ENCODE measurements at places on chromosomes 12 and 14.

DNA sequence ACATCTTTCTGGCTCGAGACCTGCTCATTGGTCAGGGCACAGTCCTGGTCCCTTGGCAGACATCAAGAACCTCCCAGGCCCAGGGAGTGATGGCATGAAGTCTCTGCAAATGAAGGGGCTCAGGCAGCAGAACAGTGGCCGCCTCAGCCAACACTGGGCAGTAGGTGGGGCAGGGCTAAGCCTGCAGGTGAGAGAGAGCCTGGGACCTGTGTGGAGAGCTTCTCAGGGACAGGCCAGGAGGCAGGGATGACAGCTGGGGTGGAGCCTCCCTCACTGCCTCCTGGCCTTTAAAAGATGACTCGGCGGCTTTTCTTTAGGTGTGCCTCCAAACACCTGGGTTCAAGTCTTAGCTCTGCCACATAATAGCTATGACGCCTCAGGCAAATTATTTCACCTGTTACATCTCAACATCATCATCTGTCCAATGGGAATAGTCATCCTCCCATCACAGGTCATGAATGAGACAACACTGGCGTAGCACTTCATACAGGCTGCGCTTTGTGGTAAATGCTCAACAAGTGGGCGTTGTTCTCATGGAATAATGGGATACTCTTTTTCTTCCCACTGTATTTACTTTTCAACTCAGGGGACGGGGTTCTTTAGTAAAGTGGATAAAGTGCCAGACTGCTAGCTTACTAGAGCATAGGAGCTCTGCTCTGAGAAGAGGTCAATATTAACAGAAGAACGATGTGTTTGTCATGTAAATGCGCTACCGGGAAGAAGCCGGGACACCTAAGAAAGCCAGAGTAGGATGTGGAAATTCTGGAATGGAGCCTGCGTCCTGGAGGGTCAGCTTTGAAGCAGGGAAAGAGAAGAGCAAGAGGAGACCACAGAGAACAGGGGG is 277.4 kb downstream of the FOXN3 start:
- no peak for DNase-seq

DNA sequence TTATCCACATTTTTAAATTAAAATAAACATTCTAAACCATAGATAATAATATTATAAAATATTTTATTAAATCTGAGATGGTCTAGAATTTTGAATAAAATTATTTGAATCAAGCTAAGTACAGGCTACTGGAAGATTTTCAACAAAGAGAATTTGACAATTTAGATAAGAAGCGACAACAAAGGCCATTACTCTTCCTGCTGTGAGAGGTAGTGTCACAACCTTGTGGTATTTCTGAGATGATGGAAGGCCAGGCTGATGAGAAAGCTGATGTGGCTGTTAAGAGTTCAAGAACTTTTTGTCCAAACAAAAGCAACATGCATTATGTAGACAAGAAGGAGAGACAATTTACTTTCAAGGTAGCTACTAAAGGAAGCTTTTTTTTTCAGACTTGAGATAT is 43.7 kb upstream of the CNTN1 start:
- DNase-seq, result no peak

GRCh38 chr12:59665701-59666100 is 69.9 kb downstream of the SLC16A7 start:
- no peak for DNase-seq

DNA sequence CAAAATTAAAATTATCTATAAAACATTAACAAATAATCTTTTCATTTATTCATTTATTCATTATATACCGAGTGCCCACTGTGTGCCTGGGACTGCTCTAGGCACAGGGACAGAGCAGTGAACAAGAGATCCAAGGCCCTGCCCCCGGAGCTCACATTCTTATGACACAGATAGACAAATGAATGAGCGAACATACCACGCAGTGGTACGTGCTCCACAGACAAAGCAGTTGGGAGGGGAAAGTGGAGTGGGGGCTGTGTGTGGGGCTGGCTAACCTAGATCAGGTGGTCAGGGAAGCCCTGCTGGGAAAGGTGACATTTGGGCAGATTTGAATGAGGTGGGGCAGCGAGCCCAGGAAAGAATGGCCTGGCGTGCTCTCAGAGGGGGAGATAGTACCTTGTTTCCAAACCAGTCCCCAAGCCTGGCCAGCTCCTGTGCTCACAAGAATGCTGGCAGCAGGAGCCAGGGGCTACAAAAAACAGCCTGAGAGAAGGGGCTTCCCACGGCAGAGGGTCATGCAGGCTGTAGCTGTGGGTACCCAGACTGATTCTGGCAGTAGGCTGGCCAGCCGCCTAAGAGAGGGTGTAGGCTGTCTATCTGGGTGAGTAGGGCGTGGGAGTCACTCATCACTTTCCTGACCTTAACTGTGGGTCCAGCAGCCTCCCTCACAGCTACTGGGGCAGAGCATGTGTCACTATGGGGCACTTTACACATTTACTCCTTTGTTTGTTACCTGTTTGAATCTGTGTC is 57.8 kb upstream of the ACTN1 start:
- DNase-seq, result no peak

DNA sequence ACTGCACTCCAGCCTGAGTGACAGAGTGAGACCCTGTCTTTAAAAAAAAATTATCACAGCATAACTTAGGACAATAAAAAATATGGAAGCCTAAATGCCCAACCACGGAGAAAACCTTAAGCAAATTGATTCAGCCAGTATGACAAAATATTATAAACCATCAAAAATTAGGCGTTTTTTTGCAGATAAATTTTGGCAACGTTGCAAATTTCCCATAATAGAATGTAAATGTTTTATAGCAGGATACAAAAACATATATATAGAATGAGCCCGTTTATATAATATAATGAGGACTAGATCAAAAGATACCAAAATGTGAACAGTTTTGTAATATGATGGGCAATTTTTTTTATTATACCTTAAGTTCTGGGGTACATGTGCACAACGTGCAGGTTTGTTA is 6.8 kb upstream of the EML5 start:
- DNase-seq, result no peak

- peak; percentile 46 for DNase-seq
Observed at GRCh38 chr14:76456200-76456599, 80.3 kb downstream of the ESRRB start.

DNA sequence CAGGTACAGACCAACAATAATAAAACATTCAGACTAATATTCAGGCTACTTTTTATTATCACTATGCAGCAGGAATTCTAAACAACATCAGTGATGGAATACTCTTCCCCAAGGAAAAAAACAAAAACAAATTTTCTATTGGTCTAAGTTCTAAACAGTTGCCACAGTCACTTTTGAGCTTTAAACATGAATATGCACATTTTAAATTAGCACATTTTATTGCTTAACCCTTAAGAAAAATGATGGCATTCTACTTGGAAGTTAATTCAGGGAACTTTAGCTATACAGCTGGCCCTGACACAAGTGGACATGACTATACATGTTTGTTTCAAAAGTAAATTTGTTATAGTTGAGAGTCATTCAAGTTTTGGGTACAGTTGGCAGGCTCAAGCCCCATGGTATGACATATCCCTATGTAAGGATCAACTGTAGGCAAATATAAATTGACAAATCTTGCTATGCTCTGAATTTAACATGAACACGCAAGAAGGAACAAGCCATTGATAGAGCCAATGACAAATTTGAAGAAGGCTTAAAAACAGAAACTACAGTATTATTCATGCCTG is 224.3 kb upstream of the AMIGO2 start:
- no peak for DNase-seq

DNA sequence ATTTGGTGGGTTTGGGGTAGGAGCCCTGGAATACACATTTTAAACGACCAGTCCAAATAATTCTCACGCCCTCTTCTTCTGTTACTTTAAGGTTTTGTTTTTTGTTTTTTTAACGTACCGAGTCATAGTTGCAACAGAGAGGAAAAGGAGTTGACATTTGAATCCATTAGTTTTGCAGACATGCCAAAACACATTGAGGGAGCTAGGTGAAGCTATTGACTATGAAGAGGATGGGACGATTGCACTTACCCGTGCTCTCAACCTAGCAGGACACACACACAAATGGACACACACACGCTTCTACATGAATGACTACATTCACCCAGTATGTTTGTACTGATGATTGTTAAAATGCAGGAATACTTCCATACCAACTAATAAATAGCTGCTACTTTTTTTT is 54.3 kb upstream of the CIT start:
- DNase-seq, result no peak

Measured in hematopoietic multipotent progenitor cell treated with erythropoietin and hydrocortisone succinate and interleukin-3 and kit ligand, for 15 days (in vitro differentiated cells).